ENCODE measurements at places on chromosomes 7 and 10.

DNA sequence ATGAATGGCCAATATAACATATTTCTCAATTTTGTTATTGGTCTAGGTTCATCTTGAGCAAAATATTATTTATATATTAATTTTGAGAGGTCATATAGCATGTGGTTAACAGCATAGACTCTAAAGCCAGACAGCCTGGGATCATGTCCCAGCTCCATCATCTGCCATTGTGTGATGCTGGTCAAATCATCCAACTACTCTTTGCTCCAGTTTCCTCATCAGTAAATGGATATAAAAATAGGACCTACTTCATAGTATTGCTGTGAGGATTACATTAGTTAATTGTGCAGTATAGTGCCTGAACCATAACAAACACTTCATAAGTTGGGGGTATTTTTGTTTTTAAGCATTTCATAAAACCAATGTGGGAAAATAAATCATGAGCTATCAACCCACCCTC is 199.0 kb downstream of the KIAA1217 start:
- no peak for DNase-seq

DNA sequence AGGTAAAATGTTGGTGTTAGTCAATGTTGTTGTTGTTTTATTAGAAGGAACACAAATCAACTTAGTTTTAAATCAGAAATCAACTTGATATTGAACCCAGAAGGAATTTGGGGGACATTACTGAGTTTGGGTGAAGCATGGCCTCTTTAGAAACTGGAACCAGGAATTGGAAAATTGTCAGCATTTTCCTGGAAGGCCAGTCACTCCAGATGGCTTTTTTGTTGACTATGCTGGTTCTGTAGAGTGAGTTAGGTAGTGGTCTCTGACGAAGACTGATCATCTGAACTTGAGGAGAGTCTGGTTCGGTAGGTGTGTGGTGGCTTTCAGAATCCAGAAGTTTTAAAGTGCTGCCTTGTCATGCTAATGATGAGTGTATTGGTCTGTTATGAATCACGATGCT is 111.5 kb downstream of the BMPER start:
- DNase-seq = no peak

DNA sequence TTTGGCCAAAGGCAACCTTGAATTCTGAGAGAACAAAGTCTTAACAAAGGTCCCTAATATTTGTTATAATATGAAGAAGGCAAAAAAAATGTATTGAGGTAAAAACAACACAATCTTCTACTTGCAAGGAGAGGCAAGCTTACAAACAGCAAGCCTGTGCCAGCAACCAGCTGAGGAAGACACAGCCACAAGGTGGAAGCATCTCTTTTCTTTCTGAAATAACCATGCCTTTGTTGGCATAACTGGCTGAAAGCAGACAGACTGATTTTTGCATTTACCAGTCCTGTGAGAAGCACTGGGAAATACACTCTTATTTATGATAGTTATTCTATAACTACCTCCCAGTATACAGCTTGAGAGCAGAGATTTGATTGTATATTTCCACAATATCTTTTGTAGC is 292.0 kb downstream of the PHTF2 start:
- DNase-seq = no peak

- no peak for DNase-seq
Measured at GRCh38 chr10:12466704-12467305, 117.5 kb downstream of the CAMK1D start.

DNA sequence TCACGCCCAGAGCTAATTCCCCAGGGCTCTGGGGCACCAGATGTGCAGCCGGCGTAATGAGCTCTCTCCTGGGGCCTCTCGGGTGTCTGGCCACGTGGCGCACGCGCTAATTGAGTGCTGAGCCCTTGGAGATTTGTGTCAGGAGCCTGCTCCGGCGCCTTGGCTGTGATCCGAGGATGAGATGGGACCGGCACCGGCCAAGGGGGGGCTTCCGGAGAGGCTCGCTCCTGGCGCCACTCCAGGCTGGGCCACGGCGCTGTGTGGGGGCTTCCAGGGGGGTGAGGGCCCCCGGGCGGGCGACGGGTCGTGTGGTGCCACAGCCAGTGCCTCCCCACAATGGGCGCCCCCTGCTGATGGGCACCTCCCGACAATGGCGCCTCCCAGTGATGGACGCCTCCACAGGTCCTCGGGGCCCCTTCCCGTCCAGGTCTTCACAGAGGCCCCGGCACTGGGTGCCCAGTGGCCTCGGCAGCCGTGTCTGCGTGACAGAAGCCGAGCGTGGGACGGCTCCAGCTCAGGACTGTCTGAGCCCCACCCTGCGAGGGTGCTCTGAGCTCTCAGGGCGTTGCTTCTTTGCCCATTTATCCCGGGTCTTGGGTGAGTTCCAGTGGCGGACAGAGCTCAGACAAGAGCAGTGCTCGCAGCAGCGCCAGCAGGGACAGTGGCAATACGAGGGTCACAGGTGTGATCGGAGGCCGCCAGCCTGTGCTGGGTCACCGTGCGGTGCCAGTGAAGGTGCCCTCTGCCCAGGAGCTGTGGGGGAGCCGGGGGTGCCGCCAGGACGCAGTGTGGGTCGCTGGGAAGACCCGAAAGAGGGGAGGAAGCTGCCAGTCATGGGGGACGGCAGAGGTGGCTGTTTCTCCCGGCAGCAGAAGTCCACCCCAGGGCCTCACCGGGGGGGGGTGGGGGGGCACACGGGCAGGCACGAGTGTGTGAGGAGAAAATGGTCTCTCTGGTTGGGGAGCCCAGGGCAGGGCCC is 8.2 kb upstream of the NKX6-2 start:
- DNase-seq = no peak

DNA sequence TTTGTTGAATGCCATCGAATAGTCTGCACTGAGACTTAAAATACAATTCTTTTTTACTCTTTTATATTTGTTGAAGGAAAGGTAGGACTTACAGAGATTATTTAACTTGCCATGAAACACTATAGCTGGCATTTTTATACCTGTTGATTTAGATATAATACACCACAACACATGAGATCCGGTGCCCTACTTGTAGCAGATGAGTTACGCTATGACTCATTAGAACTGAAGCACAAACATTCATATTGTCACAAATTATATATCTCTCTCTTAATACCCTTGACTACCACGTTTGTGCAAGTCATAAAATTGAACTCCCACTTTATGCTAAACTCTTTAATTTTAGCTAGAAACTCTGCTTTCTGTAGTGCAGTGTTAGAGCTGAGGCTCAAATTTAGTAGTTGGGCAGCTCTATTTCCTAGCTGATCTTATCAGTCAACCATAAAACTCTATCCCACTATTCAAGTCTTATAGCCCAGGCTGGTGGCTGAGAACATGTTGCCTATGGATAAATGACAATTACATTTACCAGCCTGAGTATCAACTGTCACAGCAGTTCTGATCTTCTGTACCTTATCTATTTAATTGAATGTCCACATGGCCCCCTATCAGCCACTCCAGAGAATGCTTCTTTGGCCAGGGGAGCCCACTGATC is 137.4 kb upstream of the SEMA3D start:
- DNase-seq = no peak

GRCh38 chr10:112720178-112720577 is 229.9 kb upstream of the TCF7L2 start:
- no peak for DNase-seq

DNA sequence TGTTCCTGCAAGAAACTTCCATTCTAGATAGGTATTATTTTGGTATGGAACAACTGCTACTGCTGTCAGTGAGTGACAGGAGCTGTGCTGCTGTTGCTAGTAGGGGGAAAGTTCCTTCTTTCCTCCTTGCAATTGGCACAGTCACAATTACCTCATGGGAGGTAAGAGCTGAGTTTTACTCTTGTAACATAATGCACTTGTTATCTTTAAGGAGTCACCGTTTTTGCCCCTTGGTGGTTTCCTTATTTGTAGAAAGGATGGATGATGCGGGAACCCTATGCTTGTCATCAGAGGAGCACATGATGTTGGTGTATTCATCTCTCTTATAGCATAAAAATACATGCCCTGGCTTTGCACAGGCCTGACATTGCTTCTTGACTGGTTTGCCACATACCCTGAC is 234.7 kb upstream of the NPY start:
- DNase-seq = no peak
